ENCODE measurements at places on chromosomes 3 and 15.

GRCh38 chr15:75368689-75369239, 357 bp upstream of the MAN2C1 start:
- DNase-seq: no peak

DNA sequence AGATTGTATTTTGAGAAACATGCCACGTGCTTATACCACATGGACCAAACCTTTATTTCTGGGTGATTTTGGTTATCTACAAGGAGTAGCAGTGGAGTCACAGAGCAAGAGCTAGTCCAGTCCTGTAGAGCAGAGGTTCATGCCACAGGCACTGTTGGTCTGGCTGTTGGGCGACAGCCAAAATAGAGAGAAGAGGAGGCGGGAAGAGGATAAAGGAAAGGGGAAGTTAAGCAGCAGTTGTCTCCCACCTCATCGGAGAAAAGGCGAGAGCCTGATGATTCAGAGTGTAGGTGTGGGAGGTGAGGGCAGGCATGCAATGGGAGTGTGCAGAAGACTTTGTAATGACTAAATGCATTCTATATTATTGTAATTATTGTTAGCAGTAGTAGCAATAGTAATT, 237.5 kb upstream of the ROPN1 start:
- no peak for DNase-seq

DNA sequence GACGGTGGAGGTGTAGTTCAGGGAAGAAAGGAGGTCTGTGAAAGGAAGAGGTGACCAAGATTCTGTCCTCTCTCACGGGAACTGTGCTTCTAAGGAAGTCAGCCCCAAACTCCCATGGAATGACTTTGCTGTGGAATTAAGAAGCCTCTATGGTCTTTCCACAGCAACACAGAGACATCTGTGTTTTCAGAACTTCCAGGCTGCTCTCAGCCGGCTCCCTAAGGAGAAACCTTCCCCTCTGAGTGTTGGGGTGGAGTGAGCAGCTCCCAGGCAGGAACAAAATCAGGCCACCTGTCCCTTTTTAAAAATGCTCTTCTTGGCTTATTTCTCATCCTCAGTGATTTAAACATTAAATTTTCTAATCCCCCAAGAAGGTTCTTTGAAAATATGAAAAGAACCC, 53.3 kb upstream of the SNRK start:
- DNase-seq: no peak

- DNase-seq: no peak
These were observed 30.8 kb upstream of the SLC41A3 start for GRCh38 chr3:126114443-126115386.

GRCh38 chr3:52082951-52083350, 26.6 kb upstream of the DUSP7 start:
- DNase-seq: no peak

- DNase-seq: peak; percentile 72
These were observed 1.4 kb downstream of the FOXP1 start for GRCh38 chr3:71582036-71582611.

DNA sequence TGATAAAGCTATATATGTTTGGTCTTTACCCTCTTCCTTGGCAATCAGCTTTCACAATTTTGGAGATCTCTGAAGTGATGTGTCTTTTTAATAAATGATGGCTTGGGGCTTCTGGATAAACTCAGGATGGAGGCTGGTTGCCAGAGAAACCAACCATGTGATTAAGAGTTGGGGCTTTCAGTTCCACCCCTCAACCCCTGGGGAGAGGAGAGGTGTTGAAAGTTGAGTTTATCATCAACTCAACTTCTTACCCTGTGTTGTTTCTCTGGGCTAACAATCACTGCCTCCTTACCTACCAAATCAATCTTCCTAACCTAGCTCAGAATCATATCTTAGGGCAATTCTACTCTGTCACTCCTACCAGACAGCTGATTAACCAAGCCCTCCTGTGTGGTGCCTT, 735.8 kb downstream of the ZPLD1 start:
- no peak for DNase-seq

- no peak for DNase-seq
These were observed 168.3 kb upstream of the ICE2 start for GRCh38 chr15:60647246-60647645.

- no peak for DNase-seq
These were observed 428.3 kb downstream of the GABRG3 start for GRCh38 chr15:27399241-27399640.

- DNase-seq: no peak
These were observed 35.8 kb downstream of the ATP2B2 start for GRCh38 chr3:10469441-10470119.

DNA sequence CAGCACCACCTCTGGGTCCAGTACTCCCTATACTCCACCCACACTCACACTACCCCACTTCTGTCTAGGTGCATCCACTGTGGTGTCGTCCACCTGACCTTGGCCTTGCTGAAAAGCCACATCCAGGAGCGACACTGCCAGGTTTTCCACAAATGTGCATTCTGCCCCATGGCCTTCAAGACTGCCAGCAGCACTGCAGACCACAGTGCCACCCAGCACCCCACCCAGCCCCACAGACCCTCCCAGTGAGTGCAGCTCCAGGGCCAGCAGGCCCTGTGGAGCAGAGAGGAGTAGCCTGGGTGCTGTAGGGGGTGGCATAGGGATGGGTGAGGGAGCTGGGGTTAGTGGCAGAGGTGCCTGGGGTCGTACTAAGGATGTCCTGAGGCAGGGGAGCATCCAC, 19.4 kb upstream of the ALPK3 start:
- DNase-seq: no peak

DNA sequence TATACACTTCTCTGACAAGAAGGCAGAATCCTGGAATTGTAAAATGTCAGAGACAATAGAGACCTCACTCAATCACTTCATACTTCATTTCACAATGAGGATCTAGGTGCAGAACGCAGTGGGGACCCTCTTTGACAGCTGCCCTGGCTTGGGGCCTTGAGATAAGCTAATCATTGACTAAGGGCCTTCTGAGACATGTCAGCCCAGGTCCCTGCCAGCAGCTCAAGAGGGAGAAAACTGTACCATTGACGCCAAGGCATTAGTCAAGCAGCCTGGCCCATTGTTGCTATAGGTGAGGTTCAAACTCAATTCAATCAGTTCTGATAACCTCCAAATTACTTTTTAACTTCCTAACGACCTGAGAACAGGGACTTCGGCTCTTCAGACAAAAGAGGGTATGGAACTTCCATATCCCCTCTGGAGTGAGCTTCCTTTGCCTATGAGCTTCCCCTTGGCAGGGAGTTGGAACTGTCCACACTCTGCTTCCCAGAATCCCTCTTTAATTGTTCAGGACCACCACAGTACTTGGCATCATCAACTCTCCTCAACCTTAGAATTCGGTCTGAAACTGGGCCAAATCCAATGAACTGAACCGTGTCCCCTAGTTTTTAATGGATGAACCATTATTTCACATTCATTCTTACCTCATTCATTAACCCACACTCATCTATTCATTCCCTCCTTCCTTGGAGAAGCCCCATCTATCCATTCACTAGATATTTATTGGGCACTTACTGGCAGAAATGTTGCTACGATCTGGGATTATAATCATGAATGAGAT, 1.5 kb upstream of the CYP8B1 start:
- no peak for DNase-seq

DNA sequence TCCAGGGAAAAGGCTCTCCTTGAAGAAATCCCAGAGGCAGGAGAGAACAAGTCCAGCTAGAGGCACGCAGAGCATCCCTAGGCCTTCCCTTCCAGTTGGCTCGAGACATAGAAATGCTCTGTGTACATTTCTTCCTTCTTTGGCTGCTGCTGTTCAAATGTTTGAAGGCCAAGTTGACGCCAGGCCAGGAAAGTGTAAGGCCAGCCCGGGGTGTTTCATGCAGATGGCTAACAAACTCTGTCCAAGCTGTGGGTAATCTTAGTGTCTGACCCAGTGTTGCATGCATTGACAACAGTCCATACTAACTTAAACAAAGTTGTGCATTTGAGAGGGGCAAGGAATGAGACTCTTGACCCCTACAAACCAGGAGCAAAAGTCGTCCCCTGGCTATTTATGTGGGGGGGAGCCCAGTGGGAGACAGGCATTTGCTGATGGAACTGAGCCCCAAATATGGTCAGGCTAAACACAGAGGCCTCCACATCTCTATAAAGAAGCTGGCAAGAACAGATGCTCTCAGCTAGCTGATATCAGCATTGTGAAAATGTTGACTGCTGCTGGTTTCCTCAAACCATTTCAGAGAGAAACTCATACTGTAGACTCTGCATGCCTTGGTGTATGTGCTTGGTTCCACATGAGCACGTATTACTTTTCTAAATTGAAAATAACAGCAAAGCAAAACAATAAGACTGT, 139.5 kb downstream of the ADAMTS9 start:
- DNase-seq: no peak

DNA sequence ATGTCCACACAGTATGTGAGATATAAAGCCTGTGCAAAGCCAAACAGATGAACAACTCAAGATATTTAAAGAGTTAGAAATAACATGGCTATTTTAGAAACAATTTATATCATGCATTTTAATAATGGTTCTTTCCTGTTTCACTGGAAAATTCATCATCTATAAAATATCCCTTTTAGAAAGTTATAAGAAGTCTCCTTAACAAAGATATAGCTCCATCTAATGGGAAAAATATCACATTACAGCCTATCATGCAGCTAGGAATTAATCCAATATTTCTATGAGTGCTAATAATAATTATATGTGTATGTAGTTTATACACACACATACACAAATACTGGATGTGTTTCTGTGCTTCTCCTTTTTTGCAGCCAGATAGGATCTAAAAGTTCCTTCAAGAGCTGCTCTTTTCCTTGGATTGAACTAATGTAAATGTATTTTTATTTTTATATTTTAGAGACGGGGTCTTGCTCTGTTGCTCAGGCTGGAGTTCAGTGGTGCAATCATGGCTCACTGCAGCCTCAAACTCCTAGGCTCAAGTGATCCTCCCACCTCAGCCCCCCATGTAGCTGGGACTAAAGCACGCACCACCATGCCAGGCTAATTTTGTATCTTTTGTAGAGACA, 21.6 kb downstream of the RPL22L1 start:
- no peak for DNase-seq

DNA sequence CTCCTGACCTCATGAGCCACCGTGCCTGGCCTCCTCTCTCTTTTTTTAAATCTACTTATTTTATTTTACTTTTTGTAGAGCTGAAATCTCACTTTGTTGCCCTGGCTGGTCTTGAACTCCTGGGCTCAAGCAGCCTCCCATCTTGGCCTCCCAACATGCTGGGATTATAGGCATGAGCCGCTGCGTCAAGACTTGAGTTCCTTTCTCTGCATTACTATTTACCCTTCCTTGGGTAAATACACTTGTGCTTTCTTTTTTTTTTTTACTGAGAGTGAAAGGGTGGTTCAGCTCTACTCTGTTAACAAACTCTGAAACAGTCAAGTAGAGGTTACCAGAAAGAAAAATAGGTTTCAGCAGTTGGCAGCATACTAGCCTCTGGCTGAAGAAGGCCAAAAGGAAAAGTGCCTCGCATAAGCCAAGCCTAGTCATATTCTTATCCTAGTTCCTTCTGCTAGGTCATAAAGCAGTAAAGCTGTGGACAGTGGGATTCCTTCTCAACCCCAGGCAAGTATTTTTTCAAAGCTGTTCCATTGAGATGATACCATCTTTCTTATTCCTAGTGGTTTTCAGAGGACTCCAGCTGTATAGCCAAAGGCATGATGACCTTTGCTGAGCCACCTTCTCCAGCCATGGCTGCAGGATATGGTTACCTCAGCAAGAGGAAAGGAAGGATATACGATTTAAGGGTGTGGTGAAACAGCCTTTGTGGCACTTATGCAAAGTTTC, 135.1 kb downstream of the RBPMS2 start:
- DNase-seq: no peak

DNA sequence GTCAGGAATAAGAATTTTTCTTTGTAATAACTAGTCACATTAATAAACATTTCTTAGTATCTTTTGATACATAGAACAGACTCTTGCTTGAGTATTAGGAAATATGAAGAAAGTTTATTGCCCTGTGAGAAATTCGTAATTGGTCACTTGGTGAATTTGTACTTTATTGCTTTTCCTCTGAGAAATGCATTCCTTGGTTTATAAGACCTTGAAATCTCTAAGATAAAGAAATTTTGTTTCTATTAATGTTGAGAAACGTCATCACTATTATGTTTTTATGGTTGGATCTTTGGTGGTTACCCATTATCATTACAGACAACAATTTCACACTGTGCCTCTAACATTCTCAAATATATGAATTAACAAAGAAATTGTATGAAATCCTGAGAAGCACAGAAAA, 652.0 kb upstream of the NECTIN3 start:
- no peak for DNase-seq

DNA sequence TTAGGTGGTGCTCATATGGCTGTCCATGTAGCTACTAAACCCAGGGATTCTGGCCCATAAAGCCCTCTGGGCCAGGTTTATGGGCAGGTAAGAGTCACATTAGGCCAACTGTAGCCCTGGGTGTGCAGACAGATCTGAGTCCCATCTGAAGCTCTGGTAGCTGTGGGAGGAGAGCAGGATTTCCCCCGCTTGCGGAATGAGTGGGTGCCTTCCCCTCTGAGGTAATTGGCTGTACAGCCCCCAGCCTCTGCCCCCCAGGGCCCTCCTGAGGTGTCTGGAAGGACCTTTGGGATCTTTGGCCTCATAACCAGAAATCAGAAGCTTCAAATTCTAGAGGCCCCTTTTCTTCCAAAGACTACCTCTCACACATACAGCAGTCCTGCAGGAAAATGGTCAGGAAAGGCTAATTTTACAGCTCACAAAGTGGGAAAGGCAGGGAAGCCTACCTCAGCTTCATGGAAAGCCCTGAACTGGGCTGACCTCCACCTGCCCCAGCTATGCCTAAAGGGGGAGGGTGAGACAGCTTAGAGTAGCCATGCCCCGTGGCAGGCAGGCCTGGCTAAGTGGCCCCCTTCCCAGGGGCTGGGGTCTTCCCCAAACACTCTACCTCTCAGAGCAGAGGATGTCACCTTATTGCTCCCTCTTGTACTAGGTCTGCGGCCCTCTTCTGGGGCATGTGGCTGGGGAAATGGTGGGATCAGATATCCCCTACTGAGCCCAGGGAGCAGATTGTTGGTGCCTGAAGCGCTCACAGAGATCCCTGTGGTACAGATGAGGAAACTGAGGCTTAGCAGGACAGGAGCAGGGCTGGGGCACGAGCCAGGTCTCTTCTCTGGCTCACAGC, 16.8 kb downstream of the HEMK1 start:
- no peak for DNase-seq

- no peak for DNase-seq
These were observed 14.7 kb downstream of the NRROS start for GRCh38 chr3:196654006-196654734.

DNA sequence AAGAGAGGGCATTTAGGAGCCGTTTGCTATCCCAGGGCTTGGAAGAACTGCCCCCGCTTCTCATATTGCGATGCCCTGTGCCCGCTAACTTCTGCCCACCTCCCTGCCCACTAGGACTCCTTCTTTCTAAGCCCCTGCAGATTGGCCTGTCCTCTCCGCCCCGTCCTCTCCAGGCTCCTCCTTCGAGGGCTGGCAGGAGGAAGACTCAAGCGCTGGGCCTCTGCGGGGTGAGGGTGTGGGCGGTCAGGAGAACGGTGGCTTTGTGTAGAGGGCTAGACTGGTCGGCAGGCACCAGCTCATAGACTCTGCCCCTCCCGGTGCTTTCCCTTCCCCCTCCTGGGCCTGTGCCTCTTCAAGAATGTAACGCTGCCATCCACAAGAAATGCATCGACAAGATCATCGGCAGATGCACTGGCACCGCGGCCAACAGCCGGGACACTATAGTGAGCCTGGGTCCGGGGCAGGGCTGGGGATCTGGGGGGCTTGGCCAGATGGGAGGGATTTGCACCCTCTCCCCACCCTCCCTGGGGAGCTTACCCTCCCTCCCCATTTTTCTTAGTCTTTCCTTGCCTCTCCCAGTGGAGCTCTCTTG, 21.9 kb downstream of the PRKCD start:
- DNase-seq: no peak

GRCh38 chr15:33089878-33090757, 104.4 kb downstream of the FMN1 start:
- DNase-seq: no peak

- DNase-seq: no peak
These were observed 107.7 kb downstream of the ETFA start for GRCh38 chr15:76203346-76204108.

Measured in CD4-positive, alpha-beta T cell treated with Interferon gamma for 1 hour (primary cell).